ENCODE measurements at places on chromosomes 4 and X. TPM values are rescaled to one million over a fixed set of nuclear protein-coding genes. Genes with fewer than 3 reads are reported as not detected.

- H3K4me1 ChIP-seq: no peaks in the 10 kb centered on the region
- no peaks in the 10 kb centered on the region for H3K27me3 ChIP-seq
- DNase-seq: no peak
- no peak overlapping the region for H3K27ac ChIP-seq
Observed at GRCh38 chrX:107577933-107578332, 50.4 kb upstream of the PRPS1 start.

DNA sequence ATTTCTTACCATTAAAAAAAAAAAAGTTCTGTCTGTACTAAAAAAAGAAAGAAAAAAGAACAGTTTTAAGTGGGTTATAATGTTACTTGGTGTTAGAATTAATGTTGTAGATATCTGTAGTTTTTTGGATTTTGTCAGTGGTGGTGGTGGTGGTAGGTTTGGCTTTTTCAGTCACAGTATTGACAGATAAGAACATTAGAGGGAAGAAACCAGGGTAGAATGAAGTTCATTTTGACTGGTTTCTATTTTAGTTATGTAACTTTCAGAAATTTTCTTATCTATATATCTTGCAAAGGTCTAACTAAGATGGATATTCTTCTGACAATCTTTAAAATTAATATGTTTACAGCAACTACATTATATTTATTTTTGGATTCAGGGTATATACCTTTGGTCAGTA is 105.4 kb downstream of the FBXW7 start:
- DNase-seq: no peak
- no peak overlapping the region for H3K4me3 ChIP-seq
- H3K4me1 ChIP-seq: no peaks in the 10 kb centered on the region
- H3K36me3 ChIP-seq: no peaks in the 10 kb centered on the region
- H3K27ac ChIP-seq: no peak overlapping the region
- H3K27me3 ChIP-seq: no peaks in the 10 kb centered on the region

- no peaks in the 10 kb centered on the region for H3K36me3 ChIP-seq
- no peaks in the 10 kb centered on the region for H3K4me1 ChIP-seq
- no peaks in the 10 kb centered on the region for H3K27me3 ChIP-seq
- DNase-seq: no peak
Observed at GRCh38 chr4:161799710-161800109, 364.1 kb downstream of the FSTL5 start.

GRCh38 chr4:163201358-163201757 is 34.7 kb upstream of the NAF1 start:
- no peak for DNase-seq
- H3K4me1 ChIP-seq: no peaks in the 10 kb centered on the region
- H3K27me3 ChIP-seq: peaks cover 2% of the 10 kb centered on the region
- H3K4me3 ChIP-seq: no peak overlapping the region

RAB40A gene
- total RNA-seq: 0.15 TPM

Data from Karpas-422 (cell line).